ENCODE measurements at places on chromosomes 6 and 20.

DNA sequence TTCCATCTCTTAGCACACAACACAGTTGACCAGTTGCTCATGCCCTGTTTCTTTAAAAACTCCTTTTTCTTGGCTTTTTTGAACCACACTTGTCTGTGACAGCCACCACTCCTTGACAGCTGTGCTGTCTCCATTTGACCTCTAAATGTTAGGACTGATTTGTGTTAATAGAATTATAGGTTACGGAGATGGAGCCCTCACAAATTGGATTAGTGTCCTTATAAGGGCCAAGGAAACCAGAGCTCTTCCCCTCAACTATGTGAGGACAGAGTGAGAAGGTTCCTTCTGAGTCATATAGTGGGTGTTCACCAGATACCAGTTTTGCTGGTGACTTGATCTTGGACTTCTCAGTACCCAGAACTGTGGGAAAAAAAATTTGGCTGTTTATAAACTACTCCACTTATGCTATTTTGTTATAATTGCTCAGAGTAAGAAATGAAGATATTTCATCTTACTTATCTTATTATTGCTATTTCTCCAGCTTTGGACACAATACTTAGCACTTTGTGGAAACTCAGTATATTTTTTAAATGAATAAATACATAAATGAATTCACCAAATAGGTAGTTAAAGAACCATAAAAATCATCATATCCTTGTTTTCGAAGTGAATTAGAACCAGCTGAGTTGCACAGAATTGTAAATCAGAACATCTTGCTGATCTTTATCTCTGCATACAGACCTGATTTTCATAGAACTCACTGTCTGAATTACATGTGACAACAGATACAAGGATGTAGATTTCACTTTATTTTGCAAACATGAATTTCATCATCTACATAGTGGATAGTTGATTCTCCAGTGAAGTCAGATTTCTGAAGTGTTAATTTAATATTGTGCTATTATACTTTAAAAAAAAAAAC is 598.5 kb upstream of the IRAK1BP1 start:
- no peak for DNase-seq

GRCh38 chr6:27599859-27600532 is 127.1 kb upstream of the ZNF184 start:
- DNase-seq: no peak

DNA sequence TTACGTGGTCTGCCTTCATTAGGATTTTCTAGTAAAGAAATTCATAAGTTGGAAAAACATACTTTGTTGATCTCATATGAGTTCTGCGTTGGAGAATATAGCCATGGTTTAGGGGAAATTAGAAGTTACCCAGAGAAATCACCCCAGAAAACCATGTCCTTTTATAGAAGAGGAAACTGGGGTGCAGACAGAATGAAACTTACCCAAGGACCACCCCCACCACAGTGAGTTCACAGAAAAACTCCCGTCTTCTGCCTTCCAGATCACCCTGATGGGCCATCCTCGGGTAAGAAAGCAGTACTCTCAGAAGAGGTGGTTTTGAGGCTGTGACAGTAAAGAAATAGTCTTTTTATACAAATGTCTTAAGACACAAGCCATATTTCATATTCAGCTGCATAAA is 25.1 kb upstream of the MAFB start:
- no peak for DNase-seq

- DNase-seq: no peak
Measured at GRCh38 chr6:129929433-129929832, 68.3 kb upstream of the TMEM244 start.

- DNase-seq: no peak
Measured at GRCh38 chr20:2509794-2510193, 1.1 kb upstream of the ZNF343 start.

GRCh38 chr6:15962449-15962764 is 166.5 kb upstream of the MYLIP start:
- DNase-seq: peak; percentile 46

GRCh38 chr6:117264692-117265409 is 507 bp upstream of the VGLL2 start:
- DNase-seq: no peak

All from osteocyte (in vitro differentiated cells).